ENCODE measurements at places on chromosomes 13 and 19. TPM values are rescaled to one million over a fixed set of nuclear protein-coding genes. Genes with fewer than 3 reads are reported as not detected.

GRCh38 chr19:33647146-33647545 lies 25.4 kb downstream of the CHST8 start:
- no peaks in the 10 kb centered on the region for H3K4me1 ChIP-seq
- peaks cover 7% of the 10 kb centered on the region for H3K27me3 ChIP-seq
- no peak overlapping the region for H3K4me3 ChIP-seq
- H3K27ac ChIP-seq = no peak overlapping the region
- H3K36me3 ChIP-seq = no peaks in the 10 kb centered on the region

DNA sequence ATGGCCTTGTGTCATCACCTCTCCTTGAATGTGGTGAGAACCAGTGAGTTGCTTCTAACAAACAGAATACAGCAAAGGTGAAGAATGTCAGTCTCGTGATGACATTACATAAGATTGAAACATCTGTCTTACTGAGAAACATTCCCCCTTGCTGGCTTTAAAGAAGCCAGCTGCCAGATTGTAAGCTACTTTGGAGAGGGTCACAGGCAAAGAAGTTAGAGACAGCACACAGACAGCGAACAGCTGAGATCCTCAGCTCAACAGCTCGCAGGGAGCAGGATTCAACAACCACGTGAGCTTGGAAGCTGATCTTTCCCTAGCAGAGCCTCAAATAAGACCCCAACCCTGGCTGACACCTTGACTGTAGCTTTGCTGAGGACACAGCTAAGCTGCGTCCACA lies 367.9 kb downstream of the LIG4 start:
- H3K4me3 ChIP-seq = no peak overlapping the region
- no peaks in the 10 kb centered on the region for H3K4me1 ChIP-seq
- H3K27ac ChIP-seq = no peak overlapping the region
- H3K36me3 ChIP-seq = no peaks in the 10 kb centered on the region
- H3K27me3 ChIP-seq = no peaks in the 10 kb centered on the region

GRCh38 chr13:60617991-60618733 lies 221.1 kb downstream of the TDRD3 start:
- H3K27ac ChIP-seq = no peak overlapping the region
- no peaks in the 10 kb centered on the region for H3K36me3 ChIP-seq
- peaks cover 7% of the 10 kb centered on the region for H3K27me3 ChIP-seq
- no peaks in the 10 kb centered on the region for H3K4me1 ChIP-seq

FUT1 gene
- 14.1 TPM for total RNA-seq

DNA sequence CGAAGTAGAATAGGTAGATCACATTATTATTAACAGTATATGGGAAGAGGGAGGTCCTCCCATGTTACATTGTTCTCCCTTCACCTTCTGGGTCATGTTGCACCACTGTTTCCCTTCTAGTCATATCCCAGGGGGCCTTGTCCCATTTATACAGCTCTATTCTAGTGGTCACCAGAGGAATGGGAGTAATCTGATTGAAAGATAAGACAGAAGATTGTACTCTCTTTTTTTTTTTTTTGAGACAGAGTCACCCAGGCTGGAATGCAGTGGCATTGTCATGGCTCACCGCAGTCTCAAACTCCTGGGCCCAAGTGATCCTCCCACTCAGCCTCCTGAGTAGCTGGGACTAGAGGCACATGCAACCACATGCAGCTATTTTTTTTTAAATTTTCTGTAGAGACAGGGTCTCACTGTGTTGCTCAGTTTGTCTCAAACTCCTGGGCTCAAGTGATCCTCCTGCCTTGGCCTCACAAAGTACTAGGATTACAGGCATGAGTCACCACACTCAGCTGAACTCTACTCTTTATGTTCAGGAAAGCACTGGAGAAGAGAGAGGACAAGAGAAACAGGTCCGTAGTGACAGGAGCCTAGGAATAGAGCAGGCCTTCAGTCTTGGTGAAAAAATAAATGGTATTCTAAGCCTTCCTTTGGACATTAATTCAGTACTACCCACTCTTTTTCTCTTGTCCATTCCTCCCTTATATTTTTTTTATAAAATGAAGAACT lies 4.3 kb upstream of the ZNF529 start:
- H3K36me3 ChIP-seq = no peaks in the 10 kb centered on the region
- H3K4me3 ChIP-seq = no peak overlapping the region
- no peaks in the 10 kb centered on the region for H3K4me1 ChIP-seq
- no peak for DNase-seq
- no peaks in the 10 kb centered on the region for H3K27me3 ChIP-seq

FGF21 gene
- total RNA-seq = 0.81 TPM

ZNF225 gene
- total RNA-seq = 2.8 TPM

DNA sequence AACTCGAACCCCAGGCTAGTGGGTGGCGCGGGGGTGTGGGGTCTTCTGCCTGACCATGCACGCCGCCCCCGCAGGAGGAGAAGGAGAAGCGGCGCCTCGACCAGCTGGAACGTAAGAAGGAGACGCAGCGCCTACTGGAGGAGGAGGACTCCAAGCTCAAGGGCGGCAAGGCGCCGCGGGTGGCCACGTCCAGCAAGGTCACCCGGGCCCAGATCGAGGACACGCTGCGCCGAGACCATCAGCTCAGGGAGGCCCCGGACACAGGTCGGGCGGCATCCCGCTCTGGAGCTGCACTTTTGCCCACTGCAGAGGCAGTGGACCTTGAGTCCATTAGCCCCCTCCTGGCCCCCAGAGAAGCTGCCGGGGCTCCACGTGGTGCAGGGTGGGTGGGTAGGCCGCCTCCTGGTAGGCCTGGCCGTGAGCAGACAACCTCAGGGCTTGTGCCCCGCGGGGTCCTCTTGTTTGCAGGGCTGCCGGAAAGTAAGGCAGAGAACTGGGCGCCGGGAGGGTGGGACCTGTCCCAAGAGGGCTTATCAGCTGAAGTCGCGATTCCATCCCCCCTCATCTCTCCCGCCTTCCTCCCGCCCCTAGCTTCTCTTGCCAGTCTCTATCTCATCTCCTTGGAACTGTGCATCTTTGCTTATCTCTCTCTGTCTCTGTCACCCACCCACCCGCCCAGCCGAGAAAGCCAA lies 9.9 kb downstream of the CCDC124 start:
- no peak overlapping the region for H3K4me3 ChIP-seq
- peaks cover 11% of the 10 kb centered on the region for H3K4me1 ChIP-seq
- H3K27me3 ChIP-seq = no peaks in the 10 kb centered on the region
- H3K36me3 ChIP-seq = peaks cover 32% of the 10 kb centered on the region
- H3K27ac ChIP-seq = no peak overlapping the region

FAM124A gene
- 3.1 TPM for total RNA-seq

CD22 gene
- 7.0 TPM for total RNA-seq

GRCh38 chr13:39536906-39537305 lies 66.1 kb downstream of the LHFPL6 start:
- no peaks in the 10 kb centered on the region for H3K4me1 ChIP-seq
- no peaks in the 10 kb centered on the region for H3K27me3 ChIP-seq
- DNase-seq = no peak
- H3K36me3 ChIP-seq = no peaks in the 10 kb centered on the region
- no peak overlapping the region for H3K4me3 ChIP-seq
- H3K27ac ChIP-seq = no peak overlapping the region

NKPD1 gene
- 0.64 TPM for total RNA-seq

DNA sequence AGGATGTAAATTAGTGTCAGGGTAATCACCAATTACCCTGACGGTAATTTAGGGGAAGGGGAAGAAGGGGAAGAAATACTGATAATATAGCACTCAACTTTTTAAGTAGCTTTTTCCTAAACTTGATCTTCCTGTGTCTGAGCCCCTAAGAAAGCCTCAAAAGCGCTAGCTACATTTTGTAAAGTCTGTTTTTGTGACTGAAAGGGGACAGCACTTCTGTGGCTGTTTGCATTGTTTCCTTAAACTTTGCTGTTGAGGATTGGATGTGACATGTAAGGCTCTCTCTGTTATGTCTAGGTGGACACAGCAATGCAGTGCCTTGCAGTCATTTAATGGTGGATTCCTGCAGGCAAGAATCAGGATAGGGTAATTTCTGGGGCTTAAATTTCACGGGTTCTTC lies 42.8 kb downstream of the SPATA13 start:
- no peaks in the 10 kb centered on the region for H3K27me3 ChIP-seq
- no peak overlapping the region for H3K4me3 ChIP-seq
- DNase-seq = no peak
- H3K36me3 ChIP-seq = no peaks in the 10 kb centered on the region
- no peak overlapping the region for H3K27ac ChIP-seq

DNA sequence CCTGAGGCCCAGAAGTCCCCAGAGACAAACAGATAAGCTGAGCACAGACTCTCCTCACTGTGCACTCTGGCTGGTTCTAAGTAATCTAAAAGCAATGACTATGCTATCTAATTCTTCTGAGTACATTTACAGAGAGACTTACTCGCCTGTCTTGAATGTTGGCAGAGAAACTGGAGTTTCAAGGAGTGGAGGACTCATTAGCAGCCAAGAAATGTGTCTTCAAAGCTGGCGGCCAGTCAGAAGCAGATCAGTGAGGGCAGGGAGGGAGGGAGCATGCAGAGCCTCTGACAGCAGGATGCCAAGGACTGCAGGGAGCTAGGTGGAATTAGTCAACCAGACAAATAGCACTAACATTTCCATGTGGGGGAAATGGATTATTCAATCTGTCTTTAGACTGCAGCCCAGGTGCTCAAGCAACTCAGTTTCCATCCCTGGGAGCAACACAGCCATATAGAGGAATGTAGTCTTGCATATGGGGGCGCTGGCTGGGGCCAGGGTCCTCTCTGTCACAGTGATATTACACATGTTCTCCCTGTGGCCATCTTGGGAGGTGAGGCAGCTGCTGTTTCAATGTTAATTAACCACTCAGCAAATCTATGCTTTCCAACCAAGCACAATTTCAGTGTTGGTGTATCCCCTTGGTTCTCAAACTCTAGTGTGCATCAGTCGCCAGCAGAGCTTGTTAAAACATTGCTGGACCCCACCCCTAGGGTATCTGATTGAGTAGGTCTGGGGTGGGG lies 97.9 kb downstream of the CCNA1 start:
- no peak overlapping the region for H3K4me3 ChIP-seq
- H3K27ac ChIP-seq = no peak overlapping the region
- H3K36me3 ChIP-seq = no peaks in the 10 kb centered on the region
- no peaks in the 10 kb centered on the region for H3K4me1 ChIP-seq
- no peaks in the 10 kb centered on the region for H3K27me3 ChIP-seq

DNA sequence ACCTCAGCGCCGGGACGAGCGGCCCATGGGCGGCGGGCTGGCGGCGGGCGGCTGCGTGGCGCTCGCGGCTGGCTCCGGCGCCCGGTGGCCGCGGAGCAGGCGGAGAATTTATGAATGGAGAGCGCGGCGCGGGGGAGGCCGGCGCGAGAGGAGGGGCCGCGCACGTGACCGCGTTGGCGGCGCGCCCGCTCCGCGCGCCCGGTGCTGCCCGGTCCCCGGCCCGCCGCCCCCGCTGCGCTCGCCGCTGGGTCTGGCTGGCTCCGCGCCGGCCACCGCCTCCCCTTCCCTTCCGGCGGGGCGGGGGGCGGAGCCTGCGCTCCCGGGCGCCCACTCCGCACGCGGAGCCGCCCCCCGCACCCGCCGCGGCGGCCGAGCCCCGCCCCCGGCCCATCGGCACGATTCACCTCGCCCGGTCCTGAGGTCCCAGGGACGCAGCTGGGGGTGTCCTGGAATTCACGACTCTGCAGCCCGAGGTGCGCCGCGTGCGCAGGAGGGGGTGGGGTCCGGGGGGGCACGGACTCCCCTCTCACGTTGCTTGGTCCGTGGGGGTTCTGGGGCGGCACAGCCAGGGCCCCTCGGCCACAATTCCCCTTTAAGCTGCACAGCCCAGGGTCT lies at the start of gene CBARP:
CBARP (minus strand) TSS at position 252 of the 615 bp plus-strand sequence. CDS start 1,905 bp downstream, outside the sequence.
- peak within 1 kb of the TSS; percentile 94 for H3K27ac ChIP-seq
- H3K4me1 ChIP-seq = peaks cover 28% of the 10 kb centered on the region
- DNase-seq = no peak
- peak within 1 kb of the TSS; percentile 96 for H3K4me3 ChIP-seq

DNA sequence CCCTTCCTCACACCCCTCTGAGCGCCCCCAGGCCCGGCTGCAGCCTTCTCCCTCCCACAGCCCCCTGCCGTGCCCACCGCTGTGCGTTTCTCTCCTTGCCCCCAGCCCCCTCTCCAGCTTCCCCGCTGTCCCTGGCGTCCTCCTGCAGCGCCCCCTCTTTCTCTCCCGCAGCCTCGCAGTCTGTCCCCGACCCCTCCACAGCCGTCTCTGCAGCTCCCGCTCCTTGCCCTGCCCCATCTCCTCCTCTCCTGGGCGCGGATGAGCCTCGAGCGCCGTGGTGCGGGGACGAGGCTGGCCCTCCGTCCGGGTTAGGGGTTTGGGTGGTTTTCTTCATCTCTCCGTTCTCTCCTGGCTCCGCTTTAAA lies 1.1 kb downstream of the KMT5C start:
- peak overlapping the region; percentile 92 for H3K27ac ChIP-seq
- no peaks in the 10 kb centered on the region for H3K27me3 ChIP-seq

RAB4B gene
- 18.7 TPM for total RNA-seq

DNA sequence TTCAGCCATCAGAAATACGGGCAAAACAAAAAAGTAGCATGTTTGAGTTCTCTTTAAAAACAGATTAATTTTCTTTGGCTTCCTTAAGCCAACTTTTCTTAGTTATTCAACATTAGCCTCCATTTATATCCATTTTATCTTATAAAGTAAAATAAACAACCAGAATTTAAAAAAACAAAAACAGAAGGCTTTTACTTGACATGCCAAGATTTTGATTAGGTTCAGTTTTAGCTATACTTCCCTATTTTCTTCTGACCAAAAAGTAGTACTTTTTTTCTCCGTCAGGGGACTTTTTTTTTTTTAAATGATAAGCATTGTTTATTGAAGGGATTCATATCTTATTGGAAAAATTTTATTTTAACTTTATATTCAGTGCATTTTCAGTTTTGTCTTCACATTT lies 18.1 kb downstream of the RNASEH2B start:
- no peak for DNase-seq
- no peak overlapping the region for H3K27ac ChIP-seq
- no peaks in the 10 kb centered on the region for H3K27me3 ChIP-seq
- no peak overlapping the region for H3K4me3 ChIP-seq
- H3K36me3 ChIP-seq = peaks cover 4% of the 10 kb centered on the region

DNA sequence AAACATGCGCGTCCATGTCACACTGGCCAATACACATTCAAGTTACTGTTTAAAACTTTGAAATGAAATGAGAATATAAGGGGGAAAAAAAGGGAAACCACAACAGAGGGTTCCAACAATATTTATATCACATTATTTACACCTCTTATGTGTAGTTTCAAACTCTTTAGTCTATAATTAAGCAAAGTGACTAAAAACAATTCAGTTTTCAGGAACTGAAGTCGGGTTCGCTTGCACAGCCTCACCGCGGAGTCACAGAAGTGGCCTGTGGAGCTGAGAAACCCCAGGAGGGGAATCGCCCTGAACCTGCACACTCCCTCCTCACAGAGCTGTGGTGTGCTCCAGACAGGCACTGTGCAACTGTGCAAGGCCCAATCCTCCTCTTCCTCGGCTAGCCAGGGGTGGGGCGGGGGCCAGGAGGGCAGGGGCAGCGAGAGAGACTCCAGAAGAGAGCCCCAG lies 75.9 kb downstream of the STK24 start:
- no peaks in the 10 kb centered on the region for H3K27me3 ChIP-seq
- H3K4me1 ChIP-seq = 0 out of 2 replicates have a peak, but pooled peaks cover 2% of the 10 kb centered on the region
- DNase-seq = no peak
- no peaks in the 10 kb centered on the region for H3K36me3 ChIP-seq
- H3K4me3 ChIP-seq = no peak overlapping the region
- no peak overlapping the region for H3K27ac ChIP-seq

DNA sequence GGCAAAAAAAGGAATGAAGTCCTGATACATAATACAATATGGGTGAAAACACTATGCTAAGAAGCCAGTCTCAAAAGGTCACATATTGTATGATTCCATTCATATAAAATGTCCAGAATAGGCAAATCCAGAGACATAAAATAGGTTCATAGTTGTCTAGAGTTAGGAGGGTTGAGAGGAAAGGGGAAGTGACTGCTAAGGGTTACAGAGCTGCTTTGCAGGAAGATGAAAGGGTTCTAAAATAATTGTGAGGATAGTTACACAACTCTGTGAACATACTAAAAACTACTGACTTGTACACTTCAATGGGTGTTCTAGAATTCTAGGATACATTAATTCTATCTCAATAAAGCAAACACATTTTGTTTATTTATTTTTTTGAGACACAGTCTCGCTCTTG lies 25.7 kb downstream of the CAB39L start:
- peaks cover 4% of the 10 kb centered on the region for H3K4me1 ChIP-seq
- H3K27me3 ChIP-seq = no peaks in the 10 kb centered on the region
- DNase-seq = no peak
- no peak overlapping the region for H3K4me3 ChIP-seq

ATF5 gene
- 28.2 TPM for total RNA-seq

Measured in HCT116 (cell line).